ENCODE measurements at places on chromosomes 5 and 9.

GRCh38 chr5:51811883-51812471 lies 428.7 kb downstream of the ISL1 start:
- no peak for DNase-seq

DNA sequence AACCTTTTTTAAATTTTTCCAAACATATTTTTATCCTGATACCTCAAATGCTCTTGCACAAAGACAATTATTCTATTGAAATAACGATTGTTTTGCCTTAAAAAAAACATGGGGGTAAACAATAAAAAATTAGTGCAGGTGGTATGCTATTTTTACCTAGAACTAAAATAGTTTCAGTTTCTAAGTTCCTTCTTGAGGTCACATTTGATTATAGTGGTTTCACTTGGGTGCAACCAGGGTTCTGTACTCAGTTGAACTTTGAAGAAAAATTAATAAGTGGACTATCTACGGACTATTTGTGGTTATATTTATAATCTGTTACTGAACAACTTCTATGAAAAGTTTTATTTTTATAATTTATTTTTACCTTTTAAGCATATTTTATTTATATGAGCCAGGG lies 387.1 kb upstream of the IZUMO3 start:
- DNase-seq, result no peak

- no peak for DNase-seq
Measured at GRCh38 chr9:123216251-123216797, 52.1 kb downstream of the STRBP start.

GRCh38 chr5:179406031-179406961 lies 61.0 kb upstream of the ADAMTS2 start:
- DNase-seq, result no peak

DNA sequence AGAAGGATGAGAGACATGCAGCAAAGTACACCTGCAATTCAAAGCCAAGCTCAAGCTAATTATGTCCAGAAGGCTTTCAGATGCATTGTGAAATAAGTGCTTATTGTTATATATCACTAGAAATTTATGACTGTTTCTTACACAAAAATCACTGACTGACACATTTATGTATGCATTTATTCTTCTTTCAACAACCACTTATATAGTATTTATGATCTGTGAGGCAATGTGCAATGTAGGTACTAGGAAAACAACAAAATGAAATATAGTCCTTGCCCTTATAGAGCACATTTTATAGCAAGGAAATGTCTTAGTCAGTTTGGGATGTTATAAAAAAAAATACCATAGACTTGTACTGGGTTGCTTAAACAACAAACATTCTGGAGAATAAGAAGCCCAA lies 167.6 kb downstream of the YIPF5 start:
- no peak for DNase-seq

DNA sequence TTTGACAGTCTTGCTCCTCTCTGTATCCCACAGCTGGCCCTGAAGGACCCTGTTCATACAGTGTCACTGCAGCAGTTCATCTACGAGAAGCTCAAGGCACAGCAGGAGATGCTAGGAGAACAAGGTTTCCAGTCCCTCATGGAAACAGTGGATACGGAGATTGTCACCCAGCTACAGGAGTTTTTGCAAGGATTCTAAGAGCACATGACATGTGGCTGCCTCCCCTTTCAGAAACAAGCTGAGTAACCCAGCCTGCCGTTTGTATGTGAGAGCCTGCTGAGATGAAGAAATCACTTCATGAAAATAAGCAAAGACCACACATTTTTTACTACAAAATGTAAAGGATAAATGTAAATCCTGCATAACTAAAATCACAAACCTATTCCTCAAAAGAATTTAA lies 48.5 kb downstream of the LRRC70 start:
- DNase-seq, result no peak

GRCh38 chr9:128728298-128728697 lies 4.4 kb upstream of the ZDHHC12 start:
- DNase-seq, result no peak

DNA sequence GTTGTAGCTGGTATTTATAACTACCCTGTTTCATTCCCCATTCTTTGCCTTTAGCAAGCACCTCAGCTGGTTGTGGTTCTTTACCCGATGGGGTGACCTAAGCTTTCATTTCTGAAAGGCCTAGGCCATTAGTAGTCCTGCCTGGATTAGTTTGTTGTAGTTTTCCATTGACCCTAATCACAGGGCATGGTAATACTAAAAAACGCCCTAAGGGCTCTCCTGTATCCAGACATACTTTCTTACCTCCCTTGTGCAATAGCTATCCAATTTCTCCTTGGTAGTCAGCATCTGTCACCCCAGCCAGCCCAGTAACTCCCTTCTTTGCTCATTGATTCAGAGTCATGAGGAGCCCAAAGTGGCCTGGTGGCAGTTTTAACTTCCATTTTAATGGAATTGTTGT lies 24.0 kb downstream of the TMOD1 start:
- no peak for DNase-seq

- DNase-seq, result no peak
Measured at GRCh38 chr9:111610845-111611244, 11.4 kb upstream of the PTGR1 start.

GRCh38 chr5:138186002-138186447 lies 7.1 kb downstream of the KIF20A start:
- DNase-seq, result no peak

DNA sequence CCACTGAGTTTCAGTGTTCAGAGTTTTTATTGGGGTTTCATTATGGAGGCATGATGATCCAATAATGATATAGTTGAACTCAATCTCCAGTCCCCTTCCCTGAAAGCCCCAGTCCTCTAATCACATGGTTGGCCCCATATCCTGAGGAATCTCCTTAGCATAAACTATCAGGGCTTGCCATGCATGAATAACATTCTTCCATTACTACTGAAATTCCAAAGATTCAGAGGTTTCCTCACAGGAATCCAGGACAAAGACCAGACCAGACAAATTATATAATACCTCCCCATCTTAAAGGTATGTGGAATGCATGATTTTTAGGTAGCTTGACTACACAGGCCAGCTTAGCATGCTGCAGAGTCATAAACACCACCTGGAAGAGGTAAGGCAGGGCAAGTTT lies 15.5 kb upstream of the LRRTM2 start:
- no peak for DNase-seq

GRCh38 chr9:4258320-4259090 lies 41.4 kb downstream of the GLIS3 start:
- no peak for DNase-seq

- no peak for DNase-seq
Measured at GRCh38 chr5:143402553-143403333, 743 bp downstream of the NR3C1 start.

- no peak for DNase-seq
Measured at GRCh38 chr9:116099821-116100220, 53.8 kb upstream of the PAPPA start.

GRCh38 chr9:135060461-135061116 lies 26.9 kb upstream of the OLFM1 start:
- no peak for DNase-seq

DNA sequence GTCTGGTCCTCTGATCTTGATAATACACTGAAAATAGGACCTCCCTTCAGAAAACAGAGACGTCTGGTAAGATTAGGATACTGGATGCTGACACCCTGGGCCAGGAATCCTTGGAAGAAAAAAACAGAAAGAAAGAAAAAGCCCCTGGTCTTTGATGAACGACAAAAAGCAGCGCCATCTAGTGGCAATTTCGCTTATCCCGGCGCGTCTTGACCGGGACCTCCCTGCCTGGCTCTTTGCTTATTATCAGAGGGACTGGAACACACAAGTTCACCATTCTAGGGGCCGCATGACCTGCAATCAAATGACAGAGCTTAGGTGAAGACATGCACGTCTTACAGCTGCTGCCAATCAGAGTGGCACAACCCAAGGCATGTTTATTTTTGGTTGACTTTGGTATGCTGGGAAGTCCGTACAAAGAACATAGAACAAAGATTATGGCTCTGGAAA lies 114.9 kb upstream of the NFIB start:
- no peak for DNase-seq

DNA sequence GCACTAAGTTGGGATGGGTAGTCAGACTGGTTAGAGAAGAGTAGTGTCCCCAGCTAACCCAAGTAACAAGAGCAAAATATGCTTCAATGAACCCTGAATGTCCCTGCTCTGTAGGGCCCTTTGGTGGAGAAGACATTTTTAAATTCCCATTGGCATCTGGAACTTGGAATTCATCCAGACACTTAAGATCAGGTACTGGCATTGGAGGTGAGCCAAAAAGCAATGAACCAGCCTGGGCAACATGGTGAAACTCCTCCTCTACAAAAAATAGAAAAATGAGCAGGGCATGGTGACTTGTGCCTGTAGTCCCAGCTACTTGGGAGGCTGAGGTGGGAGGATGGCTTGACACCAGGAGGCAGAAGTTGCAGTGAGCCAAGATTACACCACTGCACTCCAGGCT lies 58.9 kb upstream of the ZNF618 start:
- DNase-seq, result no peak

DNA sequence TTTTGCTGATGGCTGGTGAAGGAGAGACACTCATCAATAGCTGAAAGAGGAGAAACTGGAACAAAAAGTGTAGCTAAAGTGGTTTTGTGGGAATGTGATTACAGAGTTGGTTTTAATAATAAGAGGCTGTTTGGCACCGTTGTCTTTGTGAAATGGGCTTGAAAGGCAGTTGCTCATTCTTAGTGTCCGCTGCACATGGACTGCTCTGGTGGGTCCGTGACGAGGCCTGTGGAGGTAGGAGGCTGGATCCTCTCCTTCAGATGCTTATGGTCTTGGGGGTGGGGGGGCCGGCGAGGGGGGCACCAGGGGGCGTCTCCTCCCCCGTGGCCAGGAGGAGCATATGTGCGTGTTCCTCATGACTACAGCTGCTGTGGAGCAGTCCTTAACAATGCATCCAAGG lies 29.8 kb downstream of the FUBP3 start:
- no peak for DNase-seq

- no peak for DNase-seq
Measured at GRCh38 chr5:118894709-118895108, 93.6 kb downstream of the DTWD2 start.

DNA sequence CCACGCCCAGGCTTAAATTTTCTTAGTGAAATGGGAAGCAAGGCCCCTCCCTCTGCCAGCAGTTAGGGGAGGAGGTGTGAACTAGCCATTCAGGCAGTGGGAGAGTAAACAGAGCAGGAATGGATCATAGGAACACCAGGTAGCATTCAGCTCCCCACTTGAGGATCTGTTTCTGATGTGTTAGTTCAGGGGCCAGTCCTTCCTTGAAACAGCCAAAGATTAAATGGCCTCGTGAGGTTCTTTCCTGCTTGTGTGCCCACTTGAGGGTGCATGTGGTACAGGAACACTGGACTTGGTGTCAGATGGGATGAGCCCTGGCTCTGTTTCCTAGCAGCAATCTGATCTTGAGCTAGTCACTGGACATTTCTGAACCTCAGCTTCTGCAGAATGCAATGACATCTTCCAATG lies 21.2 kb downstream of the FAXDC2 start:
- DNase-seq, result no peak

DNA sequence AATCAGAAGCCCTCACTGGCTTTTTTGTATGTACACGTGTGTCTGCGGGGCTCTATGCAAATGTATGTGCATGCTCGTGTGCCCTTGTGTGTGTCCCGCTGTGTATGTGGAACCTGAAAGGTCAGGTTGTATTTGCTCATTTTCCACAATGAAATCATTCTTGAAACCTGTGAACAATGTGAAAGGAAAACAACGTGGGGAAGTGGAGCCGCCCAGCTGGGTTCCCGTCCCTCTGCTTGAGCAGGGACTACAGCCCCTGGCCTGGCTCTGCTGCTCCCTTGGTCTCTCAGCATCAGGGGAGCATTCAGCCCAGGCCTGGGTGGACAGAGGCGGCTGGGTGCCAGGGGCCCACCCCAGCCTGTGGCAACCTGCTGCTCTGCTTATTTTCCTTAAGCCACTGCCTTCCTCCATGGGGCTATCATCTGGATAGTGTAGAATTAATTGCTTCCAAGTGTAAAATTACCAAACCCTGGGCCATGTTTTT lies 3.0 kb downstream of the ECSCR start:
- no peak for DNase-seq

DNA sequence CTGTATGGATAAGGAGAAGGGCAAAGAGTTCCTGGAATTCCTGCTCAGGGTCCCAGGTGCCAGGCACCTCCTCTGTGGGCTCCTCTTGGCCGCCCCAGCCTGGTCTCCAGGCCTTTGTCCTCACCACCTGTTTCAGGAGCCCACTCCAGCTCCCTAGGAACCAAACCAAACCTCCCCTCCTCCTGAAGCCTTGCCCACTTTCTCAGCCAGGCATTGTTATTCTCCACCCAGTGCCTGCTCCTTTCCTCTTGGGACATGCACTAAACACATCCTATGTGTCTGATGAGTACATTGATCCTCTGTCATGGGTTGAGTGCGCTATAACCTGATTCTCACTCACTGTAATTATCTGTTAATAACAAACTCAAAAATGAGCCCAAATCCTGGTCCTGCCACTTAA lies 189.8 kb downstream of the SPOCK1 start:
- DNase-seq, result no peak

DNA sequence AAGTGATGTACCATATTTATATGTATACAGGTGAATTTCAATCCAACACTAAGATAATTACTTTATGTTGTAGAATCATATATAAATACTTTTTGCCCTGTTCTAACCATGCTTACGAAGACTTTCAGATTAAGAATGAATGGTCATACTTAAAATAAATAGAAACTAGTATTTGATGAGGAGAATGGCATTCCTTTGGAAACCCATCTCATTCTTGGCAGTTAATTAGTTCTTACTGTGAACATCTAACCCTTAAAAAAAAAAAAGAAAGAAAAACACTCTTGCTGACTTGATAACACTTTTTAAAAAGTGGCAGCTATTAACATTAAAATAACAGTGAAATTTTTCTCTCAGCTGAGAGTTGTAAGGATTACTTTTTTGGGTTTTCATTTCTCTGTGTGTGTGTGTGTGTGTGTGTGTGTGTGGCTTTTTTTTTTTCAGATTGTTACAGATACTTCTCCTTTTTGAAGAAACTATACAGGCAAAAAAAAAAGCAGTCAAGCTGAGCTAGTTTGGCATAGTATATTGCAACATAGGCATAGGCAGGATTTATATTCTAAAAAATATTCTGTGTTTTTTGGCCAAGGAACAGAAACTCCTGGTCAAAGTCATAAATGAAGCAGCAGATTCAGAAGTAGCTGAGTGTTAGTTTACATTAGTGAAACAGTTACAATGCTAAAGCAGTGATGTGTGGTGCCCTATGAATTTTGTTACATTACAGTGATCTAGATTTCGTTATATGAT lies 163.5 kb downstream of the CD180 start:
- DNase-seq, result no peak

DNA sequence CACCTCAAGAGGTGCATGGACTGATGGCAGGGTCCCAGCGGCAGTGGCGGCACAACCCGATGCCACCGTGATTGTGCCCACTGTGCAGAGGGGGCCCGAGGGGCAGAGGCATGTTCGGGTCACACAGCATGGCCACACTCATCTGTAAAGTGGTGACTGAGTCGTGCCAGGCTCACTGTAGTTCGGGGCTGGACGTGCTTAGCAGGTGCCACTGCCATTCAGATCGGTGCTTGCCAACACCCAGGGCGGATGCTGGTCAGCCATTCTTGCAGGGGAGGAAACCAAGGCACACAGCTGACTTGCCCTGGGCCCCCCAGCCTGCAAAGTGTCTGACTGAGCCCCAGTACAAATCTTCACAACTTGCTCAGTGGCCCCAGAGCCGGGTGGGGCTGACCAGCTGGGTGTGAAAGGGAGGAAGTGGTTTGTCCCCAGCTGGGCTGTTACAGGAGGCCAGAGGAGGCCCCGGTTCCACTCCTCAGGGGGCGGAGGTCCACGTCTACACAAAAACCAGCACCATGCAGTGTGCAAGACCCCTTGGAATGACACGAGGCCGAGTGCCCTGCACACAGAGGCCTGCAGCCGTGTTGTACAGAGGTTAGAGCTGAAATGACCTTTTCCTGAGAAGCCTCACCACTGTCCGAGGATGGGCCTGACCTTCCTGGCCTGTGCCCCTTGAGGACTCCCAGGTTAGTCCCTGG lies 17.9 kb downstream of the FGD3 start:
- DNase-seq, result no peak
